ENCODE measurements at places on chromosomes 4 and X. TPM values are rescaled to one million over a fixed set of nuclear protein-coding genes. Genes with fewer than 3 reads are reported as not detected.

The SASH3 gene
- total RNA-seq = 3.7 TPM

The SULT1B1 gene
- total RNA-seq = 2.4 TPM

The TMEM150C gene
- total RNA-seq = 15.0 TPM

The PCDH18 gene
- 258 TPM for total RNA-seq

The LDOC1 gene
- total RNA-seq = 2.6 TPM

The CLIC2 gene
- 16.9 TPM for total RNA-seq

The NCAPG gene
- total RNA-seq = not detected

The UNC5C gene
- 3.3 TPM for total RNA-seq

The STAP1 gene
- total RNA-seq = 0.59 TPM

The NXF2 gene
- not detected for total RNA-seq

The SPANXD gene
- not detected for total RNA-seq
